Stimulated activated CD4-positive, alpha-beta T cell treated with anti-CD3 and anti-CD28 coated beads, Interleukin-1b, Interleukin-23, amount 100 ng/mL, for 24 hours (primary cell): ENCODE measurements at places on chromosomes 3 and 15.
A peak's percentile ranks its signal among the peaks of the same experiment; 100 is the strongest.

- DNase-seq, result no peak
Observed at GRCh38 chr15:38530113-38530512, 34.5 kb downstream of the RASGRP1 start.

- no peak for DNase-seq
Observed at GRCh38 chr3:194265505-194265892, 85.6 kb downstream of the CPN2 start.

- DNase-seq, result no peak
Observed at GRCh38 chr3:96619475-96619874, 194.9 kb upstream of the EPHA6 start.

DNA sequence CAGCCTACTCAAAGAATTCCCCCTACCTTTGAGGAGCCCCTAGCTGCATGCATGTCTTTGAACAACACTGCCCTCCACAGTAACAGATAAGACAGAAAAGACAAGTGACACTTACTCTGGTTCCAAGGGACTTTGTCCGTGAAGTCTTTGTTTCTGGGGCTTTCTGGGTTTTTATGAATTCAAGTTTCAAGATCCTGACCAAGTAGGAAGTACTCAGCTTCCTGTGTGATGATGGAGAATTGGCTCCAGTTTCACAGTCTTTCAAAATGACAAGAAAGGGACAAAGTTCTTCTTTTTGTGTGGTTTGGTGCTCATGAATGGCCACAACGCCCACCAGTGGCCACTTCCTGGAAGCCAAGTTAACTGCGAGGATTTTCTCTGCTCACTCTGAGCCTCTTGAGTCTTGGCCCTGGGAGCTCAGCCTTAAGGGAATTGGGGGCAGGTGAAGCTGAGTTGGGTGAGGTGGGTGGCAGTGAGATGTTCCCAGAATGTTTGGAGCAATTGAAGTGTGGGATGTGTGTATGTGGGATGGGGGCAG, at the start of gene CCR1:
TSS of gene CCR1 (minus strand) at position 147 of the 538 bp plus-strand sequence. CDS start 4,000 bp downstream, outside the sequence.
- peak; percentile 21 for DNase-seq

GRCh38 chr15:66704803-66705153, 2.7 kb downstream of the SMAD6 start:
- no peak for DNase-seq

DNA sequence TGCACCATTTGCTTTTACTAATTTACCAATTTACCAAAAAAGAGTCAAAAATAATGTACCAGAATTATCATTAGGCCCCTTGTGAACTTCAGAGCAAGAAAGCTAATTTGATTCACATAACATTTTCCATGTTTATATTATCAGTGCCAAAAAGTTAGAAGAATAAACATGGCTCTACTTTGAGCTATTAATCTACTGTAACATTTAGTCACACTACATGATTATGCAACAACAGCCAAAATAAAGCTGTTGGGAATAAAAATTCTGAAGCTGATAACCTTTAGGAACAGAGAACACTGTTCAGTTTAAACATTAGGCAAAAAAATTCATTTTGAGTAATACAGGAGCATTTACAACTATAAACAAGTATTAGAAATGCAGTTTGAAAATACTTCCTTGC, 63.6 kb downstream of the PROS1 start:
- no peak for DNase-seq

GRCh38 chr3:18597919-18598318, 172.8 kb upstream of the SATB1 start:
- no peak for DNase-seq

- no peak for DNase-seq
Observed at GRCh38 chr3:48423883-48424695, 5.8 kb downstream of the PLXNB1 start.

DNA sequence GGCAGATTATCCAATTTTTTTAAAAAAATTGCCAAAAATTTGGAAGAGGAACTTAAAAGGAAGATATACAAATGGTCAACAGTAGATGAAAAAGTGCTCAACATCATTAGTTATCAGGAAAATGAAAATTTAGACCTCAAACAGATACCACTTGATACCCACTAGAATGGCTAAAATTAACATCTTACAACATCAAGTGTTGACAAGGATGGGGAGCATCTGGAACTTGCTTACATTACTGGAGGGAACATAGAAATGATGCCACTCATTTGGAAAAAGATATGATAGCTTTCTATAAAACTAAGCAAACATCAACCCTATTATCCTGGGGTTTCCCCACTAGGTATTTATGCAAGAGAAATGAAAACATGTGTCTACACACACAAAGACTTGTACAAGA, 284.5 kb upstream of the CHRNA7 start:
- no peak for DNase-seq

DNA sequence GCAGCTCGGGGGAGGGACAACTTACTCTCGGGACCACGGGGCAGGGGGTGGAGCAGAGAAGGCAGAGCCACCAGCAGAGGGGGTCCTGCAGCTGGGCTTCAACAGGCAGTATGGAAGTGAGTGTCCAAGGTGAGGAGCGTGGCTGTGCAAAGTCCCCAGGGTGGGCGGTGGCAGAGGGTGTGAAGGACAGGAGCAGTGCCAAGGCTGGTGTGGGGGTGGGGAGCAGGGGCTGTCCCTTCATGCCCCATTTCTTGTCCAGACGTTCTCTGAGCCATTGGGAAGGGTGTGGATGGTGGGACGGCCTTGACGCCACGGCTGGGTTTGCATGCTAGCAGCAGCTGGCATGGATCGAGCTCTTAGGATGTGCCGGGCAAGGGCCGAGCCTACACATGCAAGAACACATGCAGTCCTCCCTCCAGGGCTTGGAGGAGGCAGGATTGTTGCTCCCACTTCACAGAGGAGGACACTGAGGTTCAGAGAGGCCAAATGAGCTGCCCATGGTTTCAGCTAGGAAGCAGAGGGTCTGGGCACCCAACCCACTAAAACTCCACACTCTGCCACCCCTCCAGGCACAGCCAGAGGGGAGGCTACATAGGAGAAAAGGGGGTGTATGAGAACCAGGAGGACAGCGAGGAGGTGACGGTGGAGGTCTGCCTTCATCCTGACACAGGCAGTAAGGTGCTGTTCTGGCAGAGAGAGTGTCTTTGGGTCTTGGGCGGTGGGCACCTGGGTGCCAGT, 93.6 kb downstream of the TBC1D2B start:
- no peak for DNase-seq

- DNase-seq, result no peak
Observed at GRCh38 chr3:187767266-187768012, 22.2 kb upstream of the BCL6 start.

- no peak for DNase-seq
Observed at GRCh38 chr3:169790687-169791429, 17.7 kb downstream of the MYNN start.

DNA sequence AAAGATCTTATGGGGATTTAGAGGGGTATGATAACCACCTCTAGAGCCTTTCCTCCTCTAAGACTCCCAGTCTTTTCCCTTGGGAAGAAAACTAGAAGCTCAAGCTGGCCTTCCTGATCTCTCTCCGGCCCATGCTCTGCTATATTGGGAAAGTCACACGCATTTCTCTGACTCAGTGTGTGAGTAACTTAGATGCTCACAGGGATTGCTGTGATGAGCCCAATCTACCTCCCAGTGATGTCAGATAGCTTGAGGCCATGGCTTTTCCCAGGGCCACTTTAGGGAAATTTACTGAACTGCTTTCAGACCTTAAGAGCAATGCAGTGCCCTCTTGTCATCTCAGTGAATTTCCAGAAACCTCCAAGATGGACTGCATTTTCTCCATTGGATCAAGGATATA, 8.6 kb upstream of the ST8SIA2 start:
- DNase-seq, result no peak

GRCh38 chr15:101406036-101406435, 83.5 kb downstream of the PCSK6 start:
- no peak for DNase-seq

DNA sequence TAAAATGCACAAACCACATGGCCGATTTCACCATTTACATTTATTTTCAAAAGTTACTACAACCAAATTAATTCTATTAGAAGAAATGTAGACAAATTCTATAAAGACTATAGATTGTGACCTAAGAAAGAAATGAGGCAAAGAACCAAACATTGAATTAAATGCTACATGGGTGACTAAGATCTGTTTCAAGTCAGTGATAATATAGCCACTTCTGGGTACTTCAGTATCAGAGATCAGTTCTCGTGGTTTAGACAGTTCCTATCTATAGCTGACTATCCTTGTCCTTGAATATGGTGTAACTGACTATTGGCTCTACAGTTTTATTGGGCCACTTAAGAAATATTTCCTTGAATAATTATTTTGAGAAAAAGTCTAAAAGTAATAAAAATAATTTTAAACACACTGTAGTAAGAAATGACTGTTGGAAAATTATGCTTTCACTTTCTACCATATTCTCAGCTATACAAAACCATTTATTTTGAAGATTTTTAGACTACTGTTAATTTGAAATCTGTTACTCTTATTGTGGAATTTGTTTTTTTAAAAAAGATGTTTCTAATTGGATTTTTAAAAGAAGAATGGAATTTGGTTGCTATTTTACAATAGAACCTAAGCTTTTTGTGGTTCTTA, 14.1 kb downstream of the KCNMB3 start:
- no peak for DNase-seq

DNA sequence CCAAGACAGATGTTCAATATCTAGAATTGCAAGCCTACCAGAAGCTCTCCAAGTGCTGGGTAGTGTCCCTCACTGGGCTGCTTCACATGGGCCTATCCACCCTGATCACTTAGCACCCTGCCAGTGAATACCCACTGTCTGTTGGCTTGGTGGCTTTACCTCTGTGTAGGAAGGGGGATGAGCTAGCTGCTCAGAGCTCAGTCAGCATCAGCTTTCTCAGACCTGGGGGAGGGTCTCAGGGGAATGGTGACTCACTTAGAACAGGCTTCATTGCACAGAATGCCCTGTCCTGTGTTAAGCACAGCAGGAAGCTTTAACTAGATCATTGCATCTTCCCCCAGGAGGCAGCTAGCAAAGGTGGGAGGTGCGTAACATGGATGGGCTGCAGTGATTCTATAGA, 209.8 kb downstream of the PDCD6IP start:
- no peak for DNase-seq

DNA sequence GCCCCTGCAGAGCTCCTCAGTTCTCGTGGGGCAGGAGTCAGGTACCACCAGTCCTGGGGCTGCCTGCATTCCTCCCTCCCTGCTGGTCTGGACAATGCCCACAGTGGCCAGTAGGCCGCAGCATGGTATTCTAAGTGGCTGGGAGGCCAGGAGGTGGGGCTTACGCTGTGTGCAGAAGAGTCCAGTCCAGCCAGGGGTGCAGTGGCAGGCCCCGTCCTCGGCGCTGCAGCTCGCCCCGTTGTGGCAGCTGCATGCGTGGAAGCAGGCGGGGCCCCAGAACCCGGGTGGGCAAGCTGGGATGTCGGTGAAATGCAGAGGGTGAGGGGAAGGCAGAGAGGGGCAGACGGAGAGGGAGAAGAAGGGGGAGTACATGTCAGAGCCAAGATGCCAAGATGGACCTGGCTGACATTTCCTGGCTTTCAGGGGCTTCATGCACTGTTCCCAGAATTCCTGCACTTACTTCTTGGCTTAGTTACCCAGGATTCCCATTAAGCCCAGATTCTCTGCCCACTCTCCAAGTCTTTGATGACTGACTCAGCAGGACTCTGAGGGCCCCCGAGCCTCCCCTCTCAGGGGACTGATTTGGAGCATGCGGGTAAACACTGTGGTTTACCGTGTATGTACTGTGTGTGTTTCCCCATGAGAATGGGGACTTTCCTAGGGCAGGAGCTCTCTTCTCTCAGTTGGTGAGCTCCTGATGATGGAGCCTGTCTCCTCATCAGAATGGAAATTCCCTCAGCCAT, 47.5 kb downstream of the RAB11A start:
- peak; percentile 30 for DNase-seq

GRCh38 chr3:105656651-105657504, 211.9 kb downstream of the CBLB start:
- no peak for DNase-seq

DNA sequence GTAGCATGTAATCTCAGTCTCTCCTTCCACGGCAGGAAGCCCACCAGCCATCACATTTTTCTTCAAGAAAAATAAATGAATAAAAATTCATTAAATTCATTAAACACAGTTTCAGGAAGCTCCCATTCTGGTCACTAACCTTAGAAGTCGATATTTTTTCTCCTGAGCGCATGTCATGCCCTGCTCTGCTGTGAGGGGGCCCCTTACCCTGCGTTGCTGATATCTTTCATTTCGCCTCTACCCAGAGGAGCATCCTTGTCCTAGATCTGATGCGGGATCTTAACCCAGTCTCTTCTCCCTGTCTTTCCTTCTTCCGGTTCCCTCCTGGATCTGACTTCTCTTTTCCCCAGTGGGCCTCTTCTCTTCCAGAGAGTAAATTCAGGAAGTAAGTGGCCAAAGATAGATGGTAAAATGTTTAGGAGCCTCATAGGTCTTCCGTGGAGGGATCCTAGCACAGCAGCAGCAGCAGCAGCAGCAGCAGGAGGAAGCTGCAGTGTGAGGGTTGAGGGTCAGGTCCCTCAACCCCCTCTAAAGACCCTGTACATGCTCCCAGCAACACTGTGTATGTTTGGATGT, 1.4 kb upstream of the ILDR1 start:
- no peak for DNase-seq

GRCh38 chr3:66985336-66985920, 12.7 kb upstream of the KBTBD8 start:
- DNase-seq, result no peak

GRCh38 chr15:66019826-66020398, 150.6 kb downstream of the RAB11A start:
- no peak for DNase-seq

- DNase-seq, result no peak
Observed at GRCh38 chr15:39498629-39499028, 82.2 kb upstream of the THBS1 start.

GRCh38 chr3:41601404-41601987, 360.4 kb downstream of the ULK4 start:
- DNase-seq, result no peak

DNA sequence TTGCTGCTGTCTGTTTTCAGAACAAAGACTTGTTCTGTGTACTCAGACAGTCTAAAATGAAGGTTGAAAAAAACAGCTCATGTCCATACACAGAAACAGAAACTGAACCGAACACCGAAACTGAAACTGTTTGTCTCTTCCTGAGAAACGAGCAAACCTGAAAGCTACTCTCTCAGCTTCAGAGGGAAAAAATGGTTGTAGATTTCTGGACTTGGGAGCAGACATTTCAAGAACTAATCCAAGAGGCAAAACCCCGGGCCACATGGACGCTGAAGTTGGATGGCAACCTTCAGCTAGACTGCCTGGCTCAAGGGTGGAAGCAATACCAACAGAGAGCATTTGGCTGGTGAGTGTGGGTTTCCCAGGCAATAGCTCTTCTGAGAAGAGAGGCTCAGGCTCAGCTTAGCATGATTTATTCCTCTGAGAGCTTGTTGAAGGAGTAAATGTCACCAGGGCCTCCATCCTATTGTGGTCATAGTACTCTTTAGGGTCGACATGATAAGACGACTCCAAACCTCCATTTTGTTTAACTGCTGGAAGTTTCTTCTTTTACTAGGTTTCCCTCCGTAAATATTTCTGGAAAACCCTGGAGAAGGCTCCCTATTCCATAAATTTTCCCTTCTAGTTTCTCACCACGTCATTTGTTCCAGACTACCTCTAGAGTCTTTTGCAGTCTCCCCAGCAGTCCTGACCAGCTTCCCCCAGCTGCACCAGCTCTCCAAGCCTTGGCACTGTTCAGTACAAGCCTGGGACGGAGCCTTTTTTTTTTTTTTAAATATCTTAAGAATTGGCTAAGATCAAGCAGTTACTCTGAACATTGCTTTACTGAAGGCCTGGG, at the start of gene RTP4:
TSS of gene RTP4 (plus strand) at position 135 of the 838 bp plus-strand sequence. CDS start at position 192, 57 bp downstream.
- DNase-seq, result peak; percentile 16
